Activated T-helper 1 cell treated with Interleukin-2 at 50 U/mL for 16 hours (primary cell): ENCODE measurements at places on chromosomes 1 and 21.

DNA sequence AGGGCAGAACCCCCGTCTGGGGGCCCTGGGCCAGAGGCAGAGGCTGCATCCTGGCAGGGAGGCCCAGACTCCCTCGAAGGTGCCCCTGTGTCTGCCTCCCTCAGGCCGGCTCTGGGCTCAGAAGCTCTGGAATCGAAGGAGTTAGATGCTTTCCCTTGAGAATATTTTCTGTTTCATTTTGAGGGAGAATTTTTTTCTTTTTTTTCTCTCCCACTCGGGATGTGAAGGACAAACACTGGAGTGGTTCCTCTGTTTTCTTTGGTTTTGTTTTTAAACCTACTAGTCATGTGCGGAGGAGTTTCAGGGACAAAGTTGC lies 44.7 kb downstream of the PRDM16 start:
- DNase-seq, result no peak

- DNase-seq, result peak; percentile 70
Measured at GRCh38 chr1:157090196-157090647, 9.4 kb downstream of the ETV3L start.

- no peak for DNase-seq
Measured at GRCh38 chr1:14997646-14998276, 155.8 kb upstream of the TMEM51 start.

GRCh38 chr1:198465201-198466144 lies 75.0 kb downstream of the ATP6V1G3 start:
- DNase-seq, result no peak
